Endothelial cell (in vitro differentiated cells): ENCODE measurements at places on chromosomes 3 and 15.

- no peak for DNase-seq
Observed at GRCh38 chr3:86948822-86949221, 42.1 kb downstream of the VGLL3 start.

- no peak for DNase-seq
Observed at GRCh38 chr3:99711351-99711750, 73.0 kb downstream of the COL8A1 start.

- no peak for DNase-seq
Observed at GRCh38 chr15:61840090-61840489, 220.2 kb downstream of the VPS13C start.

- DNase-seq = no peak
Observed at GRCh38 chr3:42711491-42712343, 9.1 kb upstream of the HHATL start.

- no peak for DNase-seq
Observed at GRCh38 chr3:197202694-197203093, 95.7 kb downstream of the DLG1 start.

GRCh38 chr3:25033407-25034029, 394.5 kb upstream of the RARB start:
- peak; percentile 62 for DNase-seq

GRCh38 chr15:35566991-35567390, 21.0 kb upstream of the DPH6 start:
- no peak for DNase-seq

- DNase-seq = no peak
Observed at GRCh38 chr3:120498556-120499346, 48.0 kb upstream of the FSTL1 start.

DNA sequence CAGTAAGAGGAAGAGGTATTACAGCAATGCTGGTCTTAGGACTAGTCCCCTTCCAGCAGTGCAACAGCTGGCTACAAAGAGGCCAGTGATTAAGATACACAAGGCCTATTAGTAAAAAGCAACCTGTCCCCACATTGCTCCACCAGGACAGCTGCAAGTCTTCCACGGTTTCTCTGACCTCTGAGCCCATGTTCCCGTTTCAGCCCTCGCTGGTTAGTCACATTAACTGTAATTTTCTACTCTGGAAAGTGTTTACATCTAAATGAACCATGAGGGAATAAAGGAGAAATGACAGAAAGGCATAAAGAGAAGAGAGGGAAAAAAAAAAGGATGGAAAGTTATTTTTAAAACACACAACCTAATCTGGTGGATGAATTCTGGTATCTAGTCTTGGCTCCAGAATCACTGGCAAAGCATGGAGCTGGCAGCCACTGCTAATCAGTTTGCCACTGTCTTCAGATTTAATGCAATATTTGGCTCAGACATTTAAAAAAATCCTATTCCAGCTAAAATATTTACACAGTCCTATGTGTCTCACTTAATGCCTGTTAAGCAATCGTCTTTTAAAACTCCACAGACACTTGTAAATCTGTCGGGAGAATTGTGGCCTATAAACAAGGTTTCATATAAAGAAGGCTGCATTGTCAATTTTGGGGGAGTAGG, 154.9 kb downstream of the GREM1 start:
- DNase-seq = no peak

GRCh38 chr3:12439161-12439940, 44.9 kb upstream of the TSEN2 start:
- DNase-seq = no peak

DNA sequence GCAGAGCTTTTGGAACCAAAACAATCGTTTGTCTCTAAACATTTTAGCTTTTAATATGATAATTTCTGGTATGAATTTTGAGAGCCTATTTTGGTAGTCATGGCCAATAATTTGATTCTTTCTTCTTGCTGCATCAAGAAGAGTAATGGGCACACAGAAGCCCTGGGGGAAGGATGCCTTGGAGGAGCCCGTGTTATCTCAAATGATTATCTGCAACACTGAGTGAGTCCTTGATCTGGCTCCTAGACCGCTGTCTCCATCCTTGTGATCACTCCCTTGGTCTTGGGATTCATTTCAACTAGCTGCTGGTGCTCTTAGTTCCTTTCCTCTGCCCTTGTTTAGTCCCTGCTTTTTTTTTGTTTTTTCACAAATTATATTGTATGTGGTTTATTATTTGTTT, 77.9 kb upstream of the CCNL1 start:
- DNase-seq = no peak

GRCh38 chr3:66618066-66618465, 117.2 kb upstream of the LRIG1 start:
- DNase-seq = no peak

DNA sequence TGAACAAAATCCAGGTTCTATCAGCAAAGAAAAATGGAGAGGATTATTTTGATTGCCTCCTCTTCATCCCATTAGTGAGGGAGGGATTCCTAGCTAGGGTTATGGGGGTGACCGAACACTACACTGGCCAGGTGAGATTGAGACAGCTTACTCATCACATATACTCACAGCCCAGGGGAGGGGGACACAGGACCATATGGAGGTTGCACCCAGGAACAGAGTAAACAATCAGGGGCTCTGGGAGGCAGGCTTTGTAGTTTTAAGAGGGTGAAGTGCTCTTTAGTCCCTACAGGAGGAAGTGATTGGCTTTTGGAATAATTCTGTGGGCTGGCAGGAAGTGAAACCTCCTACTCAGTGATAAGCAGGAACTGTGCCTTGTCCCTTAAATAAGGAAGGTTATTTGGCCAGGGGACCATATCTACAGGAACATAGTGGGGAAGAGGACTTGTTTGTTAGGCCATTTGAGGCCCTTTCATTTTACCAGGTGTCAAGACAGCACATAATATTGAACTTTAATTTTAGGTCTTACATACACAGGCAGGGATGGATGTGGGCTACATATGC, 17.5 kb upstream of the KCTD6 start:
- DNase-seq = no peak

DNA sequence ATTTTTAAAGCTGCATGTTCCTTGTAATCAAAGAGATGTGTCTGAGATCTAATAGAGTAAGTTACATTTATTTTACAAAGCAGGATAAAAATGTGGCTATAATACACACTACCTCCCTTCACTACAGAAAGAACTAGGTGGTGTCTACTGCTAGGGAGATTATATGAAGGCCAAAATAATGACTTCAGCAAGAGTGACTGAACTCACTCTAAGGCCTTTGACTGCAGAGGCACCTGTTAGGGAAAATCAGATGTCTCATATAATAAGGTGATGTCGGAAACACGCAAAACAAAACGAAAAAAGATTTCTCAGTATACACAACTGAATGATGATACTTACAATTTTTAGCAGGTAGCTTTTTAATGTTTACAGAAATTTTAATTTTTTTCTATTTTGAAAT, 19.1 kb downstream of the B3GNT5 start:
- no peak for DNase-seq

- no peak for DNase-seq
Observed at GRCh38 chr3:11514191-11514821, 129.4 kb downstream of the VGLL4 start.

- no peak for DNase-seq
Observed at GRCh38 chr3:23926736-23927135, 9.8 kb downstream of the RPL15 start.

- DNase-seq = no peak
Observed at GRCh38 chr3:10394491-10395025, 73.6 kb upstream of the SEC13 start.

DNA sequence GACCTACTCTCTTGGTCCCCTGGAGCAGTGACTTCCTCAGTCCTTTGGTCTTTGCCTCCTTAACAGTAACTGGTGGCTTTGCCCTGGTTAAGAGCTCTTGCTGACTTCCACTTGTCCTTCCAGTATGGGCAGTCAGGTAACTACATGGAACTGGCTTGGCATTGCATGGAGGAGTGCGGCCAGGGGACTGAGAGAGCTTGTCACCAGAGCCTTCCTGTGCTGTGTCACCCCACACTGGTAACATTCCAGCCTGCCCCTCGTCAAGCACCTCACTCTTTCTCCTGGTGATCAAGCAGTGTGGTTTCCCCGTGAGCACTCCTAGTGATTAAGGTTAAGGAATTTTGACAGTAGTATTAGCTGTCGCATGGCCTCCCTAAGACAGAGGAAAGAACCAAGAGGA, 19.3 kb upstream of the SNX22 start:
- no peak for DNase-seq

DNA sequence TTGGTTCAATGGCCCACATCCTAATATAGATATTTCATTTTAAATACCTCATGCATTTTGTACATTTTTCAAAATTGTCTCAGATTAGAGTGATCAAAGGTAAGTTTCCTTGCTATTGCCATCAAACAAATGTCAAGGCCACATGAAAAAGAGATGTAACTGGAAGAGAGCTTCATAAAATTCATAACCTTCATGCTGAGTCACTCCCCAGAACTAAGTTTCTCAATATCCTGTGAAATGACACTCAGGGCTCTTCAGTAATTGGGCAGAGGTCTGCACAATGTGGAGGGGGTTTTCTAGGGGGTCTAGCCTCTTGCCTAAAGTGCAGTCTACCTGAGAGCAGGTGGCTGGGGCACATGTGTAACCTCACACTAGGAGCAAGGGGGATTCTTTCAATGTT, 152.2 kb upstream of the SLC2A2 start:
- no peak for DNase-seq

GRCh38 chr15:67556976-67557570, 14.6 kb downstream of the MAP2K5 start:
- no peak for DNase-seq

GRCh38 chr3:191502583-191502982, 41.6 kb downstream of the PYDC2 start:
- DNase-seq = no peak

GRCh38 chr3:43618142-43618541, 3.7 kb downstream of the ANO10 start:
- DNase-seq = no peak

DNA sequence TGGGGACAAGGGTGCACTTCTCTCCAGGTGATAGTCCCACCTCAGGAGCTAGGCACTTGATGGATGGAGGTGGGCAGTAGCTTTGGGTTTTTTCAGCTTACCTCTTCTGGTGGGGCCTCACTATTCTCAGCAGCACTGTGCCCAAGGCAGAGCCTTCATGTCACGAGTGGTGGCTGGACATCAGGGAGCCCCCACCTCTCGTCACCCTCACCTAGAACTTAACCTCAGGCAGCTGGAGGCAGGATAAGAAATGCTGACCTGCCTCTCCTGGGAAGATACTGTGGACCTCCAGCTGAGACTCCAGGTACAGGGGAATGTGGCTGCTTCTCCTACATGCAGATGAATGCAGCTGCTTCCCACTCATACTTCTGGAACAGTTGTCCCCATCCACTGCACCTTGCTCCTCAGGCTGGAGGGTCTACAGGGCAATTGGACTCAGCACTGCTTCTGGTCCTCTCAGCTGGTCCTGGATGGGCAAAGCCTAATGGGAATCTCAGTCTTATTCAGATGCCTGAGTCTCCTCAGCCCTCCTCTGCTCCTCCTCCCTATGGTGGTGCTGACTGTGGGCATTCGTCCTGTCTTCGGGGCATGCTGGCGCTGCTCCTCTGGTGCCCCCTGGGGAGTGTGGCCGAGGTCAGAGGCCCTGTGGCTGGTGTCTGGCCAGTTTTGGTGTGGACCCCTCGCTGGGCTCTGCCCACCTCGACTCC, 129.9 kb downstream of the KLF13 start:
- DNase-seq = no peak

DNA sequence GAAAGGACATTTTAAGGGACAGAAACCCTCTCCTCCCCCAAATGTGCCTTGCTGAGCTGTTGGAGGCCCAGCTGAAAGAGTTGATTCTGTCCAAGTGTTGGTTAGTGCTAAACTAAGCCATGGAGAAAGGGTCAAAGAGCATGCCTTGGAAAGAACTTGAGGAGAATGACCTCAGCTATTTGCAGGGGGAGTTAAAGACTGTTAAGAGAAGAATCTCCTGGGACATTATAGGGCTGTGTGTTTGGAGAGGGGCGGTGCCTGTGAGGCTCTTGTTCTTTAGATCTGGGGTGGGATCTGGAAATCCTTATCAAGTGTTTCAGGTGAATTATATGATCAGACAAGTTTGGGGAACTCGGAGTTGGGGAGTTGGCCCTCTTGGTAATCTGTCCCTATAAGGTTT, 13.0 kb downstream of the FNDC3B start:
- DNase-seq = no peak

DNA sequence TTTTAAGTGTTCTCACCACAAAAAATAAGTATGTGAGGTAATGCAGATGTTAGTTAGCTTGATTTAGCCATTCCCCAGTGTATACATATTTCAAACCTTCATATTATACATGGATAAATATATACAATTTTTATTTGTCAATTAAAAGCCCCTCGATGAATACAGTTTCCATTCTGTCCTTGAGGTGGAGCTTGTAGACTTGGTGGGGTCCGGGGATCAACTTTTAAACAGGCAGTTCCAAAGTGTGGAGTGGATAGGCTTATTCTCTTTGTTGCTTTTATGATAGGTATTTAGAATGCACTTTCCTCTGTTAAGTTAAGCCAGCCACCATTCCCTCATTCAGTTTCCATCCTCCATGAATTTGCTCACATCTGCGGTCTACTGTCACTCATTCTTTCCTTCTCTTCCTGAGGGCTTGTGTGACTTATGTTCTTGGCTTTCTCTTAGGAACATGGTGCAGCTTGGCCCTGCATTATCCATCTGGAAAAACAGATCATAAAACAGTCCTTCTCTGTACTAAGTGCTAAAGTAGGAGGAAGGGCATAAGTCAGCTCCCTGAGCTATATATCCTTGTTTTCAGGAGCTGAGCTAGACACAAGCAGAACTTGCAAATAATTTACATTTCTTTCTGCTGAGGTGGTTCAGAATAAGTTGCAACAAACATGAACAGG, 149.1 kb downstream of the NFKBIZ start:
- no peak for DNase-seq

- DNase-seq = no peak
Observed at GRCh38 chr15:66780172-66780972, 78.3 kb downstream of the SMAD6 start.

DNA sequence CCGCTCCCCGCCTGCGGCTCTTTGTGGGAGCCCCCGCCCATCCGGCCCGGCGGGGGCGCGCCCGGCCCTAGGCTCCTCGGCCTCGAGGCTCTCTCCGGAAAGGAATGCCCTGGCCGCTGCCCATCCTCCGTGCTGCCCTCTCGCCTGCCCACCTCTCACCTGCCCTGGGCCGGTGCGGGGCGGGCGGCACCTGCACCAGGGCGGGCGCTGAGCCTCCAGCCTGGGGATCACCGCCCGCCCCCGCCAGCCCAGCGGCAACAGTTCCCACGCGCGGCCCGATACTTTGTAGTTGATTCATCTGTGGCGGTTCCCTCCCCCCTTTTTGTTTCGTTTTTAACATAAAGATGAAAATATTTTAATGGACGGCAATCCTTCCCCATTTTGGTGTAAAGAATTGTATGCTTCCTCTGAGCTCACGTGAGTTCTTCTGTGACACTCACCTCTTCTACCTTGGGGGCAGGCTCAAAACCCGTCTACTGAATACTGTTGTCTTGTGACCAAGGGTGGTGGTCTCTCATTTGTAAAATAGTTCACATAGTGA, 1.9 kb downstream of the KLF13 start:
- peak; percentile 44 for DNase-seq

GRCh38 chr15:80777826-80778620, 1.1 kb upstream of the CEMIP start:
- no peak for DNase-seq

DNA sequence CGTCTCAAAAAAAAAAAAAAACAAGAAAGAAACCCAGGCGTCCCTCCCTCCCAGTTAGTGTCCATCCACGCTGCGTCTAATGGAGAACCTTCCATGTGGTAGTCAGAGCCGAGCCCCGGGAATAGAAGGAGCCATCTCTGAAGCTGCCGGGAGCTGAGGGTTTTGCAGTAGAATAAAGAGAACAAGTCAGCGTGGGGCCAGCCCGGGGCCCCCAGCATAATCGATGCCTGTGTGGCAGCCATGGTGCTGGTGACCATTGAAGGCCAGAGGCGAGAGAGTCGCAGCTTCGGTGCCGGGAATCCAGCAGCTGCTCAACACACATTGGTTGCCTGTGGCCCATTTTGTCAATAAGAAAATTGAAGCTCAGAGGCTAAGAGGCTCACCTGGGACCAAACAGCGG, 151.7 kb downstream of the CHSY1 start:
- DNase-seq = no peak
